Hematopoietic multipotent progenitor cell treated with erythropoietin and hydrocortisone succinate and interleukin-3 and kit ligand, for 17 days (in vitro differentiated cells): ENCODE measurements at places on chromosomes 2 and 18.

DNA sequence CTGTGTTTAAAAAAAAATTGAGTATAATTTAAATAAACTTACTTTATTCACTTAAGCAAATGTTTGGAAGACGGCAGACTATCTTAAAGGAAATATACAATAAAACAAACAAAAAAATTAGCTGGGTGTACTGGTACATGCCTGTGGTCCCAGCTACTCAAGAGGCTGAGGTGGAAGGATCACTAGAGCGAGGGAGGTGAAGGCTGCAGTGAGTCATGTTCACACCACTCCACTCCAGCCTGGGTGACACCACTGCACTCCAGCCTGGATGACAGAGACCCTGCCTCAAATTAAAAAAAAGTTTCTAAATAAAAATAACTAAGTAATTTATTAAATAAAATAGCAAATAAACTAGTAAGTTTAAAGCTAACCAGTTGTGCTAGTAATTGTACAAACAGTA, 7.5 kb downstream of the PUM2 start:
- no peak for DNase-seq

- DNase-seq: no peak
Measured at GRCh38 chr18:8942021-8942908, 160.2 kb upstream of the NDUFV2 start.

GRCh38 chr18:71168557-71169145, 879.8 kb downstream of the SOCS6 start:
- no peak for DNase-seq

DNA sequence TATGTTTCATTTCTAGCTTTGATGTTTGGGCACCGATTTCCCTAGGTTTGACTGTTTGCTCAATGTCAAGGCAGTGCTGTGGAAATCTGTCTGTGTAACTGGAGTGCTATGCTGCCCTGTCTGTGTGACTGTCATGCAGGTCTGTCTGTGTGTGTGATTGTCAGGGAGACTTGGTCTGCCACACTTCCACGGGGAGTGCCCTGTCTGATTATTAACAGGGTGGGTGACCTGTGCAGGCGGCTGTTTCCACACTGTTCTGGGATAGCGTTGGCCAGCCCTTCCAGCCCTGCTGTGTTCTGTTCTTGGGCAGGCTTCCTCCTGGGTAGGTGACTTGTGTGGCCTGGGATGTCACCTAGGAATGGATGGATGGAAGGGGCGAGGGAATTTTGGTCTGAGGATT, 85.3 kb downstream of the FHOD3 start:
- no peak for DNase-seq

DNA sequence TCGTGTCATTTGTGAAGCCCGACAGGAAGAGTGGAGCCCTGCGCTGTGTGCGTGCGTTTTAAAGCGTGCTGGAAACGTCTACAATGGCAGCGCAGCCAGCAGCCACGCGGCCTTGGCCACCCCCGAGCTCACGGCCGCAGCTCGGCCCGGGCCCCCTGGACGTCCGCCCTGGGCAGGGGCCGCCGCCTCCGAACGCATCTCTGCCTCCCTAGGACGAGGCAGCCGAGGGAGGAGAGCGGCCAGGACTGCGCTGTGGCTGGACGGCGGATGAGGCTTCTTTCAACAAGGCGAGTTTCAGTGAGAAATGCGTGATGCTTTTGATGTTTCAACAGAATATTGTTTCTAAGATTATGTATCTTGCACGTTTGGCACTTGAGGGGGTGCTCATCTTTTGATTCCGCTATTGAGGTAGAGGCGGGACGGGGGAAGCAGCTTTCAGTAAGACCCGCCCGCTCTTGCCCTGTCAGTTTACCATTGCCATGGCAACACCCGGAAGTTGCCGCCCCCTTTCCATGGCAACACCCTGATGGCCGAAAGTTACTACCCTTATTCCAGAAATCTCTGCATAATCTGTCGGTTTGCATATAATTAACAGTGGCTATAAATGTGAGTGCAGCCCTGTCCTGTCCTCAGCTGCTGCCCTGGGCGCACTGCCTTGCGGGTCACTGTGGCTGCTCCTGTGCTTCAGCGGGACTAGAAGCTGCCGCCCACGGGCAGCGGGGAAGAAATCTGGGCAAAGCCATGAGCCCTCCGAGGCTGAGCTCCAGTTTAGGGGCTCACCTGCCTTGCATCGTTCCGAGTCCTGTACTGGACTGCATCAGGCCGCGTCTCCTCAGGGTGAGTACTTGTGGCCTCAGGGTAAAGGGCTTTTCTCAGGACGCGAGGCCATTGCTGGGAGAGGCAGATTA, 38.6 kb downstream of the ADNP2 start:
- DNase-seq: peak; percentile 41
